ENCODE measurements at places on chromosomes 1 and 21. TPM values are rescaled to one million over a fixed set of nuclear protein-coding genes. Genes with fewer than 3 reads are reported as not detected.

Gene SUSD4
- total RNA-seq, result 2.2 TPM

Gene MXRA8
- 0.25 TPM for total RNA-seq

Gene LAMB3
- total RNA-seq, result 3.1 TPM

Gene HEYL
- 0.19 TPM for total RNA-seq

Gene TSPAN1
- not detected for total RNA-seq
